ENCODE measurements at places on chromosomes 4 and X.

DNA sequence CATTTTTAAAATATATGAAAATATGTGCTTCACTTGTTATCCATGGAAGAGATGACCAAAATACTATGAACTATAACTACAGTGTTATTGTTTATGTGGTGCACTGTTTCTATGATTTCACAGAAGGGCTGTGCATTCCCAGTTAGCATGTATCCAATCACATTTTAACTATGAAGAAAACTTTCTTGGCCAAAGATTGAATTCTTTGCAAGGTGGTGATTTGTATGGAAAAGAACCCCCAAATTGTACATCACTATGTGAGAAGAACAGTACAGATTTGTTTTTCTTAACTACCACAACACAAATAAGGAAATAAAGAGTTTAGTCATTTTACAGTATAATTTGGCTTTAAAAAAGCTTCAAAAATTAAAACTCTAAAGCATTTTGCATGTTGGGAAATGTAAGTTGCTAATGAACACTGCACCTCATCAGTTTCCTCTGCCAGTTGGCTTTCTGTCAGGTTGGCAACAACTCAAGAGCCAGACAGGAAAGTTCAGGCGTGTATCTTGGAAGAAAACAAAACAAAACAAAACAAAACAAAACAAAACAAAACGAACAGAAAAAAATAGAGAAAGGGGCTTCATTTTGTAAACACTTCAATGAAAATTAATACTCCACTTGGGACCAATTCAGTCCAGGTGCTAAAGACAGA lies 237.0 kb downstream of the SCFD2 start:
- no peak for DNase-seq

DNA sequence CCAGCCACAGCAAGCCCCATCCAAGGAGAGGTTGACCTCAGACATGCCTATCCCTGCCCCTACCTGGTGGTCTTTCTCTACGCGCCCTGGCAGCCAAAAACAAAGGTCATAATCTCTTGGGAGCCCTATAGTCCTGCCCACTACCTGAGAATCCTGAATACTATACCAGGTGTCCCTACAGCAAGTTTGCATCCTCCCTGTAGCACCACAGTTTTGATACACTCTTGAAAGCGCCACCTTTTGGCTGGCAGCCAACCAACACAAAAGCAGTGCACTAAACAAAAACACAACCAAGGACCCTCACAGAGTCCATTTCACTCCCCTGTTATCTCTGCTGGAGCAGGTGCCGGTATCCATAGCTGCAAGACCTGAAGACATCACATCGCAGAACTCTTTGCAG lies 523.8 kb upstream of the CPEB2 start:
- DNase-seq = no peak

DNA sequence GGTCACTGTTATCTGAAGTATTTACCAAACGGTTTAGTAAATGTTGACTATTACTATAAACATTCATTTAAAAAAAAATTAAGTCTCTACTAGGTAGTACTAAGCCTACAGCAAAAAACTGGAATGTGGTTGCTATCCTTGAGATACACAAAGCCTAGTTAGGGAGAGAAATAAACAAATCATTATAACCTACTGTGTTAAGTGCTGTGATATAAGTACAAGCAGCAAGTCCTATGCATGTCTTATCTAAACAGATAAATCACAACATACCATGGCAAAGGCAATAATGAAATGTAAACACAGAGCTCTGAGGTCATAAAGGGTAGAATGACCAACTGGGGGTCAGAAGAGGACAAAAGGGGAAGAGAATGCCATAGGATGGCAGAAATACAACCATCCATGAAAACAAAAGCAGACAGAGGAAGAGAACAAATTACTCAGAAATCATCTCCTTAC lies 92.2 kb downstream of the RNF150 start:
- DNase-seq = no peak

DNA sequence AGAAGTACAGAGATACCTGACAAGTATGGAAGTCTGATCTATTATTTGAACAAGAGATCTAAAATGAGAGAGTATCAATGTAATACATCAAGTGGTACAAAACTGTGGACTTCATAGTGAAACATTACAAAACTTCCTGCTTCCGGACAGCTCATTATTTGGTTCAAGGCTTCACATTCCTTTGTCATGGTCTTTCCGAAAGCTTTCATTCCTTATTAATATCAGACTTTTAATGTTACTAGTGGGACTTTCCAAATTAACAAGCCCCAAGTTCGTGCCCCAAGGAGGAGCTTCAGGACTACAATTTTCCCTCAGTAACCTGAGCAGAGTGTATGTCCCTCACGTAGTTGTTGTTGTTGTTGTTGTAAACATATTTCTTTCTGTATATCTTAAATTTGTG lies 1.2 kb downstream of the CHIC2 start:
- DNase-seq = peak; percentile 24

- DNase-seq = no peak
Observed at GRCh38 chrX:110034036-110034435, 31.1 kb downstream of the TMEM164 start.

DNA sequence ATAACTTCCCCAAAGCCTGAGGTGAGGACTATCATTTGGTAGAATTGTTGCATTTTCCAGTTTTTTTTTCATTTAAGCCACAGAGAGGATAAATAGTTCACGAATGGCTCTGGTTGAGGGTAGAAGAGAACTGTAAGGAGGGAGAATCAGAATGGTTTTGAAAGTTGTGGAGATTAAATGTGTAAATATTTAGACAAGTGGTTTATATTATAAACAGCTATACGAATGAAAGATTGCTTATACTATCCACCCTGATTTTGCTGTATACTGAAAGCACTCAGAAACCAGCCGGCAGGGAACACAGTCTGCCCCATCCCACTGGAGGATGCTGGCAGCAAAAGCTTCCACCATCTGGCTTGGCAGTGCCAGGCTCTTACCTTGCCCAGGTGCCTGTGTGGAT lies 341.1 kb downstream of the RAPGEF2 start:
- DNase-seq = no peak

- no peak for DNase-seq
Observed at GRCh38 chr4:177769155-177769554, 326.9 kb upstream of the AGA start.

DNA sequence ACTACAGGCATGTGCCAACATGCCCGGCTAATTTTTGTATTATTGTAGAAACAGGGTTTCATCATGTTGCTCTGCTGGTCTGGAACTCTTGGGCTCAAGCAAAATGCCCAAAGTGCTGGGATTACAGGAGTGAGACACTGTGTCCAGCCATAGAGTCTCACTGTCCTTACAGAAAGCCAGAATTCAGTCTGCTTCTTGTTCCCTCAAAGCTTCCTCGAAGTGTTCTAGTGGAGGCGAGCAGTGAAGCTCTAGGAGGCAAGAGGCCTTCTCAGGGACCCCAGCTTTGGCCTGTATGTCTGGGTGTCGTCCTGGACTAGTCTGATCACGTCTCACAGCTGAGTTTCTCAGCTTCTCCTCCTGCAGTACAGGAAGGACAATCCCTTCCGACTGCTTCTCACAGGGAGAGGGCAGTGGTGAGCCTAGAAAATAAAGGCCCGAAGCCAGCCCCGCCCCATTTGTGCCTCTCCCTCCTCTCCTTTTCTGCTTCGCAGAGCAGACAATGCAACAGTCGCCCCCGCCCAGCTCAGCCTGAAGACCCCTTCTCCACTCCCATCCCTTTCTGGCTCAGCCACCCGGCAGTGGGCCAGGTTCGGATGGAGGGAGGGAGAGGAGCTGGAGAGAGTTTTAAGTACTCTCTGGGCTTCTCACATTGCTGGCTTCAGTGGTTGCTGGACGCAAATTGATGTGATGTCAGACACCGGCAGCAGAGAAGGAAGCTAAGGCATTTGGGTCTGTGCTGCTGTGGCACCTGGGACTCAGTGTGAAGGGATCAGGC lies 11.1 kb upstream of the FAM3A start:
- peak; percentile 73 for DNase-seq

- DNase-seq = peak; percentile 2
Observed at GRCh38 chrX:85992811-85993229, 54.5 kb downstream of the CHM start.

DNA sequence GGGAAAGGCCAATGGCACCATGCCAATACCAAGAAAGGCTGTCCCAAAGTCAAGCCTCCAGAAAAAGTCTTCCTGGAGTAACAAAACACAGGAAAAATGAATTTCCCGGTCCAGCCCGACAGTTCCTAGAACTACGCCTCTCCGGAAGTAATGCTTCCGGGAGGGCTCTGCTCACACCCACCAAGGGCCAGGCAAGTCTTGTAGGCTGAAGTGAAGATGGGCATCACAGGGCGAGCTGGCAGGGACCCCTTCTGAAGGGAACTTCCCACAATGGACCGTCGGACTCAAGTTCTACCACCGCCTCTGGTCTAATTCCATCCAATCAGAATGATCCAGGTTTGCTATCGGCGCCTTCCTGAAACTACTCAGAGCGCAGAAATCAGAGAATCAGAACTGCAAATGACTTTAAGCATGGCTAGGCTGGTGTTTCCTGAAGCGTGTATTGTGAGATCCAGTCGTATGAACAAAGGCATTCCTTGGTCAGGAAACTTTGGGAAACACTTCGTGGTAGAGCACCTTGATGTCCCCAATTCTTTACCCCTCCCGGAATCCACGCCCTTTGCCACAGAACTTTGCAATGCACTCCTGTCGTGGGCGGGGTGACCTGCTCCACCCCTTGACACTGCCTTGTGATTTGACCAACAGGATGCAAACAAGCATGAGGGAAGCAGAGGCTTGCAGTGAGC lies 127.8 kb downstream of the BCOR start:
- no peak for DNase-seq

DNA sequence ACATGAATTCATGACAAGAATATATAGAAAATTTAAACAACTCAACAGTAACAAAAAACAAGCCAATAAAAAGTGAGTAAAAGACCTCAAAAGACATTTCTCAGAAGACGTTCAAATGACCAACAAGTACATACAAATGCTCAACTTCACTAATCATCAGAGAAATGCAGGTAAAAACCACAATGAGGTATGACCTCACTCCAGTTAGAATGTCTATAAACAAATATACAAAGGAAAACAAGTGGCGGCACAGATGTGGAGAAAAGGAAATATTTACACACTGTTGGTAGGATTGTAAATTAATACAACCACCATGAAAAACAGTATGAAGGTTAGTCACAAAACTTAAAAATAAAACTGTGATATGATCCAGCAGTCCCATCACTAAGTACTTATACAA lies 1033.1 kb downstream of the RAPGEF2 start:
- DNase-seq = no peak

GRCh38 chr4:100510551-100510950 lies 7.3 kb downstream of the EMCN start:
- DNase-seq = no peak

GRCh38 chr4:156111686-156112085 lies 158.0 kb upstream of the CTSO start:
- DNase-seq = no peak

GRCh38 chr4:137541181-137541580 lies 8.9 kb upstream of the PCDH18 start:
- DNase-seq = no peak

- DNase-seq = no peak
Observed at GRCh38 chr4:57114973-57115372, 4.8 kb upstream of the IGFBP7 start.

DNA sequence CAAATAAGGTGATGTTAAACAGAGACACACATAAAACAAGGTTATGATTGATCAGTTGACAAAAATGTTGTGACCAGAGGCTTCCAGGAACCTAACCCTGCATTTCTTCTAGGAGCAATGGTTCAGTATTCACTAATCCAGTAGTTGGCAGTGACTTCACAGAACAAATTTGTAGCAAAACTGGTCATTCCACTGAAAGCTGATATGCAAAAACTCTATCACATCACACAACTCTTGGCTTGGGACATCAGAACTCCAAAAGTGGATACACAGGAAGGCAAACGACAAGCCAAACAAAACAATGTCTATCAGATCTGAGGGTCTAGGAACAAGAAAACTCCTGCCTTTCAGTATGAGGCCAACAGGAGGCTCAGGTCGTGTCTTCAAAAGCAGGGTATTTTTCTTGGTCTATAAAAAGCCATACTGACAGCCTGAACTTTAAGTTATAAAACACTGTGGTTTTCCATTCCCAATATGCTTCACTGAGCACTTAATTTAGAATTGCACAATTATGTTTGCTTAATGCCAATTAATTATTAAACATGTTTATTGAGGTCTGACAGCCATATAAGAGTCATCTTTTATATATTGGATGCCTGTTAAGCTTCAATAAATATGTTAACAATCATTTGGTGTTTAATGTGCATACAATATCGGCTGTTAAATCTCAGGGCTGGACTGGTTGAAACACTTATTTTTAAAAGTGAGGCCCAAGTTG lies 45.6 kb downstream of the SOD3 start:
- DNase-seq = no peak

DNA sequence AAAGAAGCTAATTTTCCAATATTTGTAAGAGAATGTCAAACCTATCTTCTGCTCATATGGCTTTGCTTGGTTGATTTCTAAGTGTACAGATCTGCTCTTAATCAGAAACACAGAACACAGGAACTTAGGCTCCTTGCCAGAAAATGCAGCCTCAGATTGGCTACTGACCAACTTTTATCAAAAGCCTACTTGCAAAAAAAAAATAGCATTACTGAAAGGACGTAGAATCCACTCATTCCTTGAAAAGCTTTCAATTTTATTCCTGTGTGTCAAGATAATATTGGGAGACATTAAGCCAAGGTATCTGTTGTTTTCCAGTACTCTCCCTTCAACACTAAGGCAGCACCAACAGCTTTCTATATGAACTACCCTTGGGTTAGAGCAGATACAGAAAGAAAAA lies 127.6 kb upstream of the INTU start:
- DNase-seq = no peak

DNA sequence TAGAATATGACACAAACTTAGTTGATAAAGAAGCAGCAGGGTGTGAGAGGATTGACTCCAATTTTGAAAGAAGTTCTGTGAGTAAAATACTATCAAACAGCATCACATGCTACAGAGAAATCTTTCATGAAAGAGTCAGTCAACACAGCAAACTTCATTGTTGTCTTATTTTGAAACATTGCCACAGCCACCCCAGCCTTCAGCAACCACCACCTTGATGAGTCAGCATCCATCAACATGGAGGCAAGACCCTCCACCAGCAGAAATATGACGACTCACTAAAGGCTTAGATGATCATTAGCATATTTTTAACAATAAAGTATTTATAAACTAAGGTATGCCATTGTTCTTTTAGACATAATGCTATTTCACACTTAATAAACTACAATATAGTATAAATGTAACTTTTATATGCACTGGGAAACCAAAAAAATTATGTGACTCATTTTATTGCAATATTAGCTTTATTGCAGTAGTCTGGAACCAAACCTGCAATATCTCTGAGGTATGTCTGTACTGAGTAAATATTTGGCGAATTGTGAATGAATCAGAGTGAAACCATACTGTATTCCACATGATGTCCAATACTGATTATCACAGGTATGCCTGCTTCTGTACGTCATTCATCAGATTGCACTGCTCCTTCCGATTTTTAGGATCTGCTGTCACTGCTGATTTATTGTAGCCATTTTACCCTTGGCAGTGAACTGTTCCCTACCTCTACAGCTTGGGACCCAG lies 11.6 kb downstream of the FRMPD4 start:
- no peak for DNase-seq

DNA sequence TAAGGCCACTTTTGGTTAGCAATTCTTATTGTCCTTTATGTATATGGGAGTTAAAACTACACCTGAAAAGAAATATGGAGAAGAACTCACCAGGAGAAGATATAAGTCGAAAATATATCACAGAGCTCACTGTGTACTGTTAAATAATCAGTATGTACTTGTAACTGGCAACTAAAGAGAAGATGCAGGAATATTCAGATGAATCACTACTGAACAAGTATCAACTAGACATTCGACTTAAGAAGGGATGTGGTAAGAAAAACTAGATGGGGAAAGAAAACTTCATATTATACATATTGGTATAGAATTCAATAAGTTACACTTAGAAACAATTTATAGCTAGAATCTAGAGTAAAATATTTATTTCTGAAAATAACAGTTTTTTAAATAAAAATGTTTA lies 230.0 kb downstream of the CAMK2D start:
- no peak for DNase-seq
